ENCODE measurements at places on chromosomes 11 and 22. TPM values are rescaled to one million over a fixed set of nuclear protein-coding genes. Genes with fewer than 3 reads are reported as not detected.

DBX1 gene
- total RNA-seq: not detected

C11orf65 gene
- 1.9 TPM for total RNA-seq

NRIP3 gene
- total RNA-seq: 0.56 TPM

- peak overlapping the region; percentile 2 for H3K27ac ChIP-seq
- no peaks in the 10 kb centered on the region for H3K27me3 ChIP-seq
- no peaks in the 10 kb centered on the region for H3K36me3 ChIP-seq
- DNase-seq: no peak
- peaks cover 50% of the 10 kb centered on the region for H3K4me1 ChIP-seq
- H3K4me3 ChIP-seq: no peak overlapping the region
These were observed 73.0 kb downstream of the CYB5R2 start for GRCh38 chr11:7600205-7600775.

- H3K4me3 ChIP-seq: no peak overlapping the region
- peak overlapping the region; percentile 95 for H3K27ac ChIP-seq
- no peaks in the 10 kb centered on the region for H3K27me3 ChIP-seq
- H3K4me1 ChIP-seq: peaks cover 37% of the 10 kb centered on the region
- H3K36me3 ChIP-seq: no peaks in the 10 kb centered on the region
These were observed 1.4 kb upstream of the STIM1 start for GRCh38 chr11:3853899-3854659.

ZNF202 gene
- 5.2 TPM for total RNA-seq

Measured in thyroid gland (tissue), 4 donors.